Forelimb muscle (tissue), 1 donor: ENCODE measurements at places on chromosomes 7 and 10.

DNA sequence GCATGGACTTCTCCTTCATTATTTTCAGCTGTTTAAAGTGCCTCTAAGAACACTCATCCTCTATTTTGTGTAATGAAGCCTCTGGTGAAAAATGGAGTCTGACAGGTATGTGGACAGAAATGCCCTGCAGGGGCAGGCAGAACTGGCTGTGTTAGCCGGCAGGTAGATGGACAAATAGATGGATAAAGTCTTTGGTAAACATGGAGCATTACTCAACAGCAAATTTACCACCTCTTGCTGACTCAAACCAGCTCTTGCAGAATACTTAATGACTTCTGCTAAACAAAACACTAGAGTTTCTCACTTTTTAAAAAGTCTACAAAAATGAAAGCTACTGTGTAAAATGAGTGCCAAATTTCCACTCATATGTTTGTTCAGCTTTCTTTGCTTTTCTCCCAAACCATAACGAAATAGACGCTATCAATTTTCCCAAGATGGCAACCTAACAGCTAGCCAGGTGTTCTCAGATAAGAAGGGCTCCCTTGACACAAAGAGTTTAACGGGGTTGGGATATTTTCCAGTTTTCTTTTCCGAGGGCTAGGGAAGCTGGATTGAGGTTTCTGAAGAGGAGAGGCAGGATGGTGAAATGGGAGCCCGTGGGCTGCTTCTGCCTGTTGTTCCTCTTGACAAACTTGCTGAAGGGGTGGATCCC is 71.9 kb upstream of the HABP2 start:
- no peak for DNase-seq

GRCh38 chr7:157682064-157682945 is 345.5 kb downstream of the DNAJB6 start:
- no peak for DNase-seq

DNA sequence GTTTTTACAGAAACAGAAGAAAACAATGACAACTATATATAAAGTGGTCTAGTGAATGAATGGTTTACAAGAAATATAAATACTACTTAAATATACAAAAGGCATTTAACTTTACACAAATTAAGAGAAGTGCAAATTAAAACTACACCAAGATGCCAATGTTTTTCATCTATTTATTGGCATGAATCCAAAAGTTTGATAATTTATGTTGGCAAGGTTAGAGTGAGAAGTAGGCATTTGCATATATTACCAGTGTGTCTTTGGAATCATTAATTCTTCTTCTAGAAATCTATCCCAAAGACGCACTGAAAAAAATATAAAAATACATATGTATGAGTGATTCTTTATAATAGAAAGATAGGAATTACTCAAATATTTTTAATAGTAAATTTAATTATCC is 457.4 kb downstream of the MDFIC start:
- DNase-seq = no peak

GRCh38 chr10:78745441-78745840 is 323.3 kb upstream of the ZMIZ1 start:
- no peak for DNase-seq

GRCh38 chr10:22657566-22658225 is 56.7 kb downstream of the PIP4K2A start:
- DNase-seq = no peak

DNA sequence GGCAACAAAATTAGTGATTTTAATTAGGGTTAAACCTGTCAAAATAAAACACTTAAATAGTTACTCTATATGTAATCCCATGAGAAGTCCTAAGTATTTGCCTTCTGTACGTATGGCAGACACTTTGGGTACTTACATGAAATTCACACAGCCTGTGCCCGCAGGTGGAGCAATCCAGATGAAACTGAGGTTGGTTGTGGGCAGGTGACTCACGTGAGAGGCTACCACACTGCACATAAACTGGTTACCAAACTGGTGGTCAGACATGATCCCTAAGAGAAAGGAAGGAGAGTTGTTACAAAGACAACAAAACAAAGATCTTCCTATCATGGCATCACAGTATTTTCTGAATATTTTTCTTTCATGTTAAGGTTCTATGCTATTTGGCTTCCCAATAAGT is 156.1 kb downstream of the RELN start:
- DNase-seq = no peak

GRCh38 chr7:93992421-93993110 is 11.6 kb downstream of the BET1 start:
- DNase-seq = no peak

GRCh38 chr10:10727812-10728211 is 289.9 kb upstream of the CELF2 start:
- DNase-seq = no peak

DNA sequence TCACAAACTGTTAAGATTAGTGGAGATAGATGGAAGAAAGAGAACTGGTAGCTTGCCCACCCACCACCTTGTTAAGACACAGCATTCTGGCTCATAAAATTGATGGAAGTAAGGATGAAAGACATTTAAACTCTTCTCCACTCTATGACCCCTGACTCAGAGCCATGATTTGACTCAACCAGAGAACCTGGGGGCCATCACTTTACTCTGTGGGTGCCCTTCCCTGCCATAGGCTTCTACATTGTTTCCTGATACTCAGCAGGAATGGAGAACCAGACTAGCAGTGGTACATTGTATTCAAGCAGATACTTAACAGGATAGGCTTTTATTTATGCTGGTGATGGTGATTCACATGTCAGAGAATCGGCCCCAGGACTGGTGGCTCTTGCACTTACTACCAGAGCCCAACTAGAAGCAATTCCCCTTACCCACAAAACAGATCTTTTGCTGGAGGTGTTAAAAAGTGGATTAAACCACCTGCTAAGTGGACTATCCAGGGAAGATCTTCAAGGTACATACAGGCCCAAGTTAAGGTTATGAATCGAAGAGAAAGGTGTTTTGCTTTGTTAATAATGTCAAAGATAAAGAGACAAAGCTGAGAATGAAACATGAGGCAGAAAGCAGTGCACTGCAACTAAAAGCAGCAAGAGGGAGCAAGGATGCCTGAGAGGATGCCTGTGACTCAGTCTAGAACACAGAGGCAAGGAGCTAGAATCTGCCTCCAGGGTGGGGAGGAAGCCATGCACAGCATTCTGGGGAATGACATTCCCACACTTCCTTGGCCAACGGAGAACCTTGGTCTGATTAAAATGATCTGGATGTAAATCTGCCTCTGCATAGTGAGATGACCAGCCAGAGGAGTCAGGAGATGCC is 36.0 kb upstream of the GLI3 start:
- no peak for DNase-seq

DNA sequence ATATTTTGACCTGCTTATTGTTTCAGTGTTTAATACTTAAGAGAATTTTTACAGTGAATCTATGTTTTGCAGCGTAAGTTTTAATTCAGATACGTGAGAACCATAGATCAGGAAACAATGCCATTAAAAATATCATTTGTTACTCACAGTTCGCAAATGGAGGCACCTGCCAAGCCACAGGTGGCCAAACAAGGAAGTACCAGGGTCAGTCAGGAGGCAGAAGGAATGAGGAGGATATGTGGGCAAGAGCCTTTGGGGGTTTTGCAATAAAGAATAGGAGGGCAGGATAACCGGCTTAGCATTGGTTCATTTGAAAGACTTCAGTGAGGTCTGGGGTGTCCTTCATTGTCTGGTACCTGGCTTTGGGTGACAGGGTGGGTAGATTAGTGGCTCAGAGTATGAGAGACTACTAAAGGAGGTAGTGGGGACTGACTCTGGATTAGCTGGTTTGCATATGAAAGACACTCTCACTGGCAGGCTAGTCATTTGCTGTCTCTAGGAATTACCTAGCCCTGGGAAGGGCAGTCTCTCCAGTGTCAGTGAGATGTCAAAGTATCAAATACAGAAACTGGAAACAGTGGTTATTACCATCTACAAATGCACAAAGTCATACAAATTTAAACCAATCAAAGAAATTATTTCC is 132.2 kb upstream of the CAV2 start:
- no peak for DNase-seq

DNA sequence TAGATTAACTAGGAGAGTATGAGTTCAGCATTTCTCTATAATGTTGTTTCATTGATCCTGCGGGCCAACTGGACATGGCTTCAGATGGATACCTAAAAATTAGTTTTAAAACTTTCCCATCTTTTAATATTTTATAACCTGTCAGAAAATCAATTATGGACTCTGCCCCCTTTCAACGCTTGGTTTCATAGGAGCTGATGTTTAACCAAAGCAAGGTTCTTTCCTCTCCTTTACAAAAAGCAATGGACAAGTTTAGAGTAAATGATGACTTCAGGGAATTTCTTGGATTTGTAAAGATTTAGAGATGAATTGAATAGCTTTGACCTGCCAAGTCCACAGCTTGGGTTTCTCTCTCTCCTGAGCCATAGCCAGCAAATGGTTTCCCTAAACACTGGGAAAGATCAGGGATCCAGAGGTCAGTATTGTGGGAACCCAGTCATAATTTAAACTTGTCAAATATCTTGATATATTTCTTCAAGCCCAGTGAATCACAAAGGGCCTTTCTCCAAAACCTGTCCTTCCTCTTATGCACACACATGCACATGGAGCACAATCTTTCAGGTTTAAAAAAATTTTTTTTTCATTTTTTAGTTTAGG is 177.1 kb downstream of the EVX1 start:
- no peak for DNase-seq

GRCh38 chr10:99461230-99461629 is 30.8 kb upstream of the GOT1 start:
- DNase-seq = no peak

DNA sequence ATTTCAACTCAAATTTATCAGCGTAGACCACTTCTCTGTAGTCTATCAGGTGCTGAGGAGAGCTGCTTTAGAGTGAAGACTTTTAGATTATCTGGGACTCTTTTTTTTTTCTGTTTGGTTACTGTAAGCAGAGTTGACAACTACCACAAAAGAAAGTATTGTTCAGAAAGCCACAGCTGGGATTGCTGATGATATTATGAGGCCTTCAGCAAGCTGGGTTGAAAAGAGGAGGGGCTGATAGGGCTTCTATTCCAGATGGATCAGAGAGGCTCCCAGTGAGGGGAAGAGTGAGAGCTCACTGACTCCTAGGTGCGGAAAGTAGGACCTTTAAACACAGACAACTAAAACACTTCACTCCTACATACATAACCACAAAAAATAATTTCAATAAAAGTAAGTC is 188.5 kb upstream of the FERD3L start:
- no peak for DNase-seq

GRCh38 chr10:78931321-78932053 is 137.3 kb upstream of the ZMIZ1 start:
- no peak for DNase-seq

- DNase-seq = no peak
These were observed 18.0 kb downstream of the CAMK2B start for GRCh38 chr7:44307301-44307900.

- DNase-seq = no peak
These were observed 29.4 kb downstream of the CFAP46 start for GRCh38 chr10:132912713-132913558.

DNA sequence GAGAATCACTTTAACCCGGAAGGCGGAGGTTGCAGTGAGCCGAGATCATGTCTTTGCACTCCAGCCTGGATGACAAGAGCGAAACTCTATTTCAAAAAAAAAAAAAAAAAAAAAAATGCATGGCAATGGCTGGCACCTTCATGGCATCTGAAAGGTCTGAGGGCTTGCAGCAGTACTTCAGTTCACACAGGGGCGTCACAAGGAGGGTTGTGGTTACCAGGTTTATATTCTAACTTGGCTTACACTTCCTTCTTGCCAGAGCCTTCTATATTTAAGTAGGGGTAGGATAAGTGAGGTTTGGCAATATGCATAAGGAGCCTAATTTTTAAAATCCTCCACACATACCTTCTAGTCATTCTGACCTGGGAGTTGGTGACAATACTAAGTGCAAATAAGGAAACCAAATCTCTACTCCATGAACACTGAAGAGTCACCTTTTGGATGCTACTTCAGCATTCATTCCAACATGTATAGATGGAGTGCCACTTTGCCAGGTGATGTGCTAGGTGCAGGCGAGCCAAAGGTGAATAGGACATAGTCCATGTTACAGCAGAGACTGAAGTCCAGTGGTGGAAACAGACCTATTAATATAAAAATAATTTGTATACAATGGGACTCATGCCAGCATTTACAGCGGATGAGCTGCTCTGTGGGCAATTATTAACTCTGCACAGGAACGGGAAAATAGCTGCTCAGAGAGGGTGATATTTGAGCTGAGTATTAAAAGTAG is 57.8 kb upstream of the PDCD4 start:
- no peak for DNase-seq

DNA sequence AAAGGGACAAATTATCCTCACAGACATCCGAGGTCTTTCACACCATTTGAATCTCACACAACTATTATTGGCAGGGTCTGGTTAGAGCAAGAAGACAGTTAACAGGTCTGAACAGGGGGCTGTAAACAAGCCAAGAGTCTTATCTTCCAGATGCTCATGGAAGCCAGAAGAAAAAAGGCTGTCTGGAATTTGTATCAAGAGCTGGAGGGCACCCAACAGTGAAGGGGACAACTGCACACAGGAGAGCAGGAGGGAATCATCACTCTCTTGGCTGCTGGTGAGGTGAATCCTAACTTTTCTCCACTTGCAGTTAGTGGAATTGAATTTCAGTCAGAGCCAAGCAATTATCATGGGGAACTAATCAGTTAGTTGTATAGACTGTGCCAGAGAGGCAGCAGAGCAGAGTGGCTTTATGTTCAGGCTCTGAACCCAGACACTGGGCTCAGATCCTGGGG is 880.2 kb upstream of the AUTS2 start:
- no peak for DNase-seq

- DNase-seq = no peak
These were observed 21.0 kb downstream of the PDCD4 start for GRCh38 chr10:110892602-110893288.

DNA sequence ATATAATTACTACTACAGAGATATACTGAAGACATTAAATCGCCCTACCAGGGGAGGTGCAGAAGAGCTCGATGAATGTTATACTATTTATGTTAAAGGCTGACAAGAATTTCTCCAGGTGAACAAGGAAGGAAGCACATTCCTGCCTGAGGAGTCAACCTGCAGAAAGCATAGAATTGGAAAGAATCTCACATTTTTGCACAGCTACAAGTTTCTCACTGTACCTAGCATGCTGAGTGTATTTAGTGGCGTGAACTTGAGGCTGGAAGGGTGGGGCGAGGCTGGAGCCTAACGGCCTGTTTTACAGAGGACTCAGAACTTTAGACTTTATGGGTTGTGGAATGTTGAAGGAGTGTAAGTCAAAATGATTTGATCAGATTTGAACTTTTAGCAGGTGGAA is 373.6 kb upstream of the LRGUK start:
- DNase-seq = no peak

DNA sequence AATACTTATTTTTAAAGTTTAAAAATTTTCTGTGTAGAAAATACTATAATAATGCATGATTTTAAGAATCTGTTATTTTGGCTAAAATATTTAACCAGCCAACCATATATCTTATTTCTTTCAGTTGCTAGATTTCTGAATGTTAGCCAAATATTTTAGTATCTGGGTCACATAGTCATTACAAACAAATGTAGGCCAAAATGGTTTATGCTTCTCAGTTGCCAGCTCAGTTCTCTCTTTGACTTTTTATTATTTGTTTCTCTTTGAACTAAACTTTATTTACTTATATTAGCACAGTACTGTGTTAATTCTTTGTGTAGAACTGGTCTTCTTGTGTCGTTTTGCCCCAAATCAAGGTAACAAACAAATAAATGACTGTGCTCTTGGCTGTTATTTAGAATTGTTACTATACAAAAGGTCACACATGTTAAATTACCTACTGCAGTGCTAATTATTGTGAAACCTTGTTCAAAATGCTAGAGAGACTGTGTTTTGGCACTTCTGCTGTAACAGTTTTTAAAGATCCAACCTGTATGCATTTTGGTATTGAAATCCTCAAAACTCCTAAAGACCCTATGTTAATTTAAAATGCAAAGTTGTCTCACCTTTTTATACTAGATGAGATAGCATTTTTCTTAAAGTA is 39.8 kb downstream of the ZEB1 start:
- no peak for DNase-seq

- no peak for DNase-seq
These were observed 7.7 kb downstream of the SLC26A4 start for GRCh38 chr7:107668296-107668695.
